ENCODE measurements at places on chromosomes 4 and X.

DNA sequence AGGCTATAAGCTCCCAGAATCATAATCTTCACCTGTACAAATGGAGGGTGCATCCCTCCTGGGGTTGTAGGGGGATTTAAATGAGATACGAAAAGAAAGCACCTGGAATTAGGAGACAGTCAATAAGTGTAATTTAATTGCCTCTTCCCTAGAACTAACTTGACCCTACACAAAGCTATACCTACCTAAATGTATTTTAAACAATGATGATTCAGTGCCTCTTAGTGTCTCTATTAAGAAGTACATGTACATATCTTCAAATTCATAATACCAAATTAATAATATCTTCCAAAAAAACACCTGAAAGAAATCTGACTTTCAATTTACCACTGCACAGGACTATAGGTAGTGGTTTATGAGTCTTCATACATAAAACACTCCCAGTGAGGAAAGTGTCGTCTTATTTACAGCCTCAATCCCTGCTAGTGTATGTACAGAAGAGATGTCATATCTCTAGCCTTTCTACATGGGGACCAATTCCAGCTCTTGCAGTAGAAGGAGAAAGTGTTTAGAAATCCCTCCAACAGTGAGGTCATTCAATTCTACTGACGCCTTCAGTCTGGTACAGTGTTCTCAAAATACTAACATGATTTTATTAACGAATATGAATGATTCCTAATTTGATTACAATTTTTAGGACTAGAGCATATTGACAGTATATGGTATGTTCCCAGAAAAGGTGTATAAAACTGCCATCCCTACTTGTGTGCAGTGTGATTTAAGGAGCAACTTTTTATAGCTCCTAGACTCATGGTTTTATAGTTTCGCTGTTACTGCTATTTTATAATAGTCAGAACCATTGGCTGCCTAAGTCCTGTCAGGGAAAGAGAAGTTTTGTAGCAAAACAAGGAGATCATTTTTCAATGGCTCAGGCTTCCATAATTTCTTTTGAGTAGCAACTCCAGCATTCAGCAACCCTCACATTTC lies 282.7 kb downstream of the UNC5C start:
- no peak for DNase-seq

DNA sequence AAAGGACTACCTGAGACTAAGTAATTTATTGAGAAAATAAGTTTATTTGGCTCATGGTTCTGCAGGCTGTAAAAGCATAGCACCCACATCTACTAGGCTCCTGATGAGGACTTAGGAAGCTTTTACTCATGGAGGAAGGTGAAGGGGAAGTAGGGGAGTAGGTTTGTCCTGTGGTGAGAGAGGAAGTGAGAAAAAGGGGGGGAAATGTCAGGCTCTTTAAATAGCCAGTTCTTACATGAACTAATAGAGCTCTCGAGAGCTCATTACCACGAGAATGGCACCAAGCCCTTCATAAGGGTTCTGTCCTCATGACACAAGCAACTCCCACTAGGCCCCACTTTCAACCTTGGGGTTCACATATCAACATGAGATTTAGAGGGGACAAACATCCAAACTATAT lies 125.5 kb upstream of the NRK start:
- no peak for DNase-seq

DNA sequence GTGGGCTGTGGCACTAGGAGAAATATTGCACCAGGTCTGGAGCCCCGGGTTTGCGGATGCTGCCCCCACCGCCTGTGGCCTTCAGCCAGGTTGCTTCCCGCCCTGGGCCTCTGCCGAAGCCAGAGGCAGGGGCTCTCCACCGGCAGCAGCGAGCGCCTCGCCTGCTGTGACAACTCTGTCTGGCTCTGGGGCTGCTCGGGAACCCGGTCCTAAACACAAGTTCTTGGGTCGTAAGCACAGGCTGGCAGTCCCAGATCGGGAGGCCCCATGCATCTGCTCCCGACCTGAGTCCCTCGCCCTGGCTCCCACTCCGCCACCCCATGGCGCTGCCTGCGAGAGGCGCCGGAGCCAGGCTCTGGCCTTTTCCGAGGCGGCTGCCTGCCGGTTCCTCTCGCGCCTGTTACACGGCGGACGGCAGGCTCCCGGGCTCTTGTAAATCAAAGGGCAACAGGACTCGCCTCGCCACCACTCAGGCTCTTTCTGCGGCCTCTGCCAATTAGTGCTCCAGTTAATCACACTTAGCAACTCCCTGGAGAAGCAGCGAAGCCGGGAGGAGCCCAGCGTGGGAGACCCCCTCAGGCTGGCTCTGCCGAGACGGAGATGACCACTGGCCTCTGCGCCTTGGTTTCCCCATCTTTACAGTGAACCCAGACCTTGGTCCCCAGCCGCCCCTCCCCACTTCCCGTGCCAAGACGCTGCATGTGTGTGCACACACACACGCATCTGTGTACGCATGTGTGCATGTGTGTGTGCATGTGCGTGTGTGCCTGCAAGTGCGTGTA lies 109.2 kb downstream of the DCTD start:
- DNase-seq: no peak

GRCh38 chr4:39169426-39169825 lies 12.9 kb upstream of the WDR19 start:
- DNase-seq: no peak

- DNase-seq: no peak
Observed at GRCh38 chr4:1763550-1764080, 29.5 kb upstream of the FGFR3 start.

DNA sequence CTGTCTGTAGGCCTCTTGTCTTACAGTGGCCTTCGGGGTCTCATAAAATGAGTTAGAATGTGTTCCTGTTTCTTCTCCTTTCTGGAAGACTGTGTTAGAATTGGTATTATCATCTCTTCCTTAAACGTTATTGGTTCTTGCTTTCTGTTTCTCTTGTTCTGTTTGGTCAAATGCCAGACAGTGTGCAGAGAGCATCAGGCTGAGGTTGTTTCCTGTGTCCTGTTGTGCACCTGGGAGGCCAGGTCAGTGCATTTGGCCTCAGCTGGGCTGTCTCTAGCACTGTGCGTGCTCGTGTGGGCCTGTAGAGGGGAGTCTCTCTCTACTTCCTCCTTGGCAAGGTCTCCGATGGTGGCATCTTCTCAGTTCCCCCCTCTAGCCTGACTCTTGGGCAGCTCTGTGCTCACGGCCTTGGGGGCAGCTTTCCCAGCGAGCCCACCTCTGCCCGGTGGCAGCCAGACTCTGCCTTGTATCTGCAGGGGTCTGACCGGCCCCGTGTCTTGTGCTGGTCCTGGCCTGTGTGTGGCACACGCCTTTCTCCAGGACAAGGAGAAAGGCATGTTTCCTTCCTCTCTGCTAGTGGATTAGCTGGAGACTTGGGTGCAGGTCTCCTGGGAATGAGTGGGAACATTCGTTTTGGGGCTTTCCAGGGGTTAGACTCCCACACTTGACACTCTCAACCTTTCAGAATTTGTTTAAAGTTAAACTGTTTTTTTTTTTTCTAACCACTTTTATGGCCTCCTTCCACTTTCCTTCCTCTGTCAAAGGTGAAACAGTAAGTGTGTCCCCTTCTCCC lies 62.3 kb downstream of the FAM193A start:
- no peak for DNase-seq

DNA sequence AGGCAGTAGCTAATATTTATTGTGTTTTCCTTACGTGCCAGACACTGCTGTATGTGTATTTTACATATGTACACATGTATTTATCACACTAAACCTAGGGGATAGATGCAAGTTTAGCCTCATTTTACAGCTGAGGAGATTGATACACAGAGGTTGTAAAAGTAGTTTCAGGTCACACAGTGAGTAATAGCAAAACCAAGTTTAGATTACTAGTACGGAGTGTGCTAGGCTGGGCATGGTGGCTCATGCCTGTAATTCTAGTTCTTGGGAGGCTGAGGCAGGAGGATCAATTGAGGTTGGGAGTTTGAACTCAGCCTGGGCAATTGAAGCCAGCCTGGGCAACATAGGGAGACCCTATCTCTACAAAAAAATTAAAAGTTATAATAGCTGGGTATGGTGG lies 701.1 kb upstream of the ATOH1 start:
- DNase-seq: no peak

DNA sequence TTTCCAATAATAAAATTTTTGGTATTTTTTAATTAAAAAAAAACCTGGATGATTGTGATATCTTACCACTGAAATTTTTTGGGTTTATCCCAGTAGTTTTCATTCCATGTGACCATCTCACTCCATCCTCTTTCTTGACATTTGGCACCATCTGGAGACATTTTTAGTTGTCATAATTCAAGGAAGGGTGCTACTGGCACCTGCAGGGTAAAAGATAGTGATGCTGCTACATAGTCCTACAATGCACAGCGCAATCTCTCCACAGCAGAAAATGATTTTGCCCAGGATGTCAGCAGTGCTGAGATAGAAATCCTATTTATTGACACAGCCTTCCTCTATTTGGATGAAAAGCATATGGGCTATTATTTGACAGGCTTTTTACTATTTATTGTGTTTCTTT lies 79.3 kb downstream of the RBPJ start:
- DNase-seq: no peak

DNA sequence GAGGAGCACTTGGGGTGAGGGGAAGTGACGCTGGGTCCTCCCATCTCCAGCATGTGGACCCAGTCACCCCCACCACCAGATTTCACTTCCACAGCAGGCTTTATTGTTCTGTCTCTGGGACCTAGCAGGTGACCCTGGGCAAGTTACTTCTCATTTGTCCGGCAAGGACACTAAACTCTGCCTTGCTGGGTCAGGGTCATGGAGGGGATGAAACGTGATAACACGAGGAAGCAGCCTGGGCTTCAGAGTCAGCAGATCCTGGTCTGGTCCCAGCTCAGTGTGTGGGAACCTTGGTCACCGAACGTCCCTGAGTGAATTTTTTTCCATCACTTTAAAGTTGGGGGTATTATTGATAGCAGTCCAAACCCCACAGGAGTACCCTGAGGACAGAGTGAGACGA lies 3.9 kb downstream of the UBA1 start:
- no peak for DNase-seq

GRCh38 chr4:87911252-87911774 lies 64.2 kb upstream of the SPP1 start:
- DNase-seq: no peak

GRCh38 chr4:38752941-38753806 lies 29.6 kb downstream of the TLR10 start:
- DNase-seq: no peak

GRCh38 chr4:19913650-19914049 lies 338.1 kb upstream of the SLIT2 start:
- no peak for DNase-seq

GRCh38 chrX:47232197-47232802 lies 509 bp upstream of the USP11 start:
- no peak for DNase-seq

GRCh38 chr4:18961266-18961665 lies 939.7 kb upstream of the LCORL start:
- no peak for DNase-seq

DNA sequence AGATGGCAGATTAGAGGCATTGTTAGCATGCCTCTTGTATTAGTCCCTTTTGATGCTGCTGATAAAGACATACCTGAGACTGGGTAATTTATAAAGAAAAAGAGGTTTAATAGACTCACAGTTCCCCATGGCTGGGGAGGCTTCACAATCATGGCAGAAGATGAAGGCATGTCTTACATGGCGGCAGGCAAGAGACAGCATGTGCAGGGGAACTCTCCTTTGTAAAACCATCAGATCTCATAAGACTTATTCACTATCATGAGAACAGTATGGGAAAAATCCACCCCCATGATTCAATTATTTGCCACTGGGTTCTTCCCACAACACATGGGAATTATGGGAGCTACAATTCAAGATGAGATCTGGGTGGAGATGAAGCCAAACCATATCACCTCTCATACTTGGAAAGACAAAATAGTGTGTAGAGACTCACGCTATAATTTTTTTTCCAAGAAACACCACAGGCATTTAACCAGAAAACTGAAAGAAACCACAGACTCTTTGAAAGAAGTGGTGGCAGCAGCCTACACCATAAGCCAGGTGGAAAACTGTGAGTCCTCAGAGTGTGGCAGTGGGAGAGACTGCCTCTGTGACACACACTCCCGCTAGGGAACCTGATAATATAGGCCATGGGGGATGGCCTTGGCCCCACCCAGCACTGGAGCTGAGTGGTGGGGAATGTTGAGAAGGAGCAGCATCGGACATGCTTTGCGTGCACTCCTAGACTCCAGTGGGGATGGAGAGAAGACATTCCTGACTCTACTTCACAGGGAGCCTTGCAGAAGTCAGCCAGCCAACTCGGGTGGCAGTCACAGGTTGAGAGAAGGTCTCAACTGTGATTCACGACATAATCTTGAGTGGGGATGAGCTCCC lies 51.5 kb downstream of the SLC2A9 start:
- DNase-seq: no peak

GRCh38 chrX:38313190-38313589 lies 14.1 kb downstream of the RPGR start:
- DNase-seq: no peak

GRCh38 chrX:39692796-39693195 lies 405.0 kb downstream of the BCOR start:
- DNase-seq: no peak

DNA sequence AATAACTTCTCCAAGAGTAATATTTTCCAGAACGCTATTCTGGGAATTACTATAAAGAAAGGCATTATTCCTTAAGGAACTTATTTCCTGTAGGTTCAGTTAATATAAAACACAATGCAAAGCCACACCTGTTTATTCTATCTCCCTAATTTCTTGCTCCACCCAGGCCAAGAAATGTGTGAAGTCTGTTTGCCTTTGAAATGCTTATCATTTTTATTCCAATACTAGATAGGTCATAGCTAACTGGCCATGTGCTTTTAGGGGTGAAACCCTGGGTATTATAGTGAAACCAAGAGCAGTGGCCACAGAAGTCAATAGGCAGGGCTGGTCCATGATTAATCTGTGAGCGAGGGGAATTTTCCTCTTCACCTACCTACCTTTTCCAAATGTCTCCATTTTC lies 14.8 kb downstream of the CXCL3 start:
- no peak for DNase-seq

GRCh38 chr4:9765091-9765490 lies 16.3 kb upstream of the DRD5 start:
- no peak for DNase-seq

DNA sequence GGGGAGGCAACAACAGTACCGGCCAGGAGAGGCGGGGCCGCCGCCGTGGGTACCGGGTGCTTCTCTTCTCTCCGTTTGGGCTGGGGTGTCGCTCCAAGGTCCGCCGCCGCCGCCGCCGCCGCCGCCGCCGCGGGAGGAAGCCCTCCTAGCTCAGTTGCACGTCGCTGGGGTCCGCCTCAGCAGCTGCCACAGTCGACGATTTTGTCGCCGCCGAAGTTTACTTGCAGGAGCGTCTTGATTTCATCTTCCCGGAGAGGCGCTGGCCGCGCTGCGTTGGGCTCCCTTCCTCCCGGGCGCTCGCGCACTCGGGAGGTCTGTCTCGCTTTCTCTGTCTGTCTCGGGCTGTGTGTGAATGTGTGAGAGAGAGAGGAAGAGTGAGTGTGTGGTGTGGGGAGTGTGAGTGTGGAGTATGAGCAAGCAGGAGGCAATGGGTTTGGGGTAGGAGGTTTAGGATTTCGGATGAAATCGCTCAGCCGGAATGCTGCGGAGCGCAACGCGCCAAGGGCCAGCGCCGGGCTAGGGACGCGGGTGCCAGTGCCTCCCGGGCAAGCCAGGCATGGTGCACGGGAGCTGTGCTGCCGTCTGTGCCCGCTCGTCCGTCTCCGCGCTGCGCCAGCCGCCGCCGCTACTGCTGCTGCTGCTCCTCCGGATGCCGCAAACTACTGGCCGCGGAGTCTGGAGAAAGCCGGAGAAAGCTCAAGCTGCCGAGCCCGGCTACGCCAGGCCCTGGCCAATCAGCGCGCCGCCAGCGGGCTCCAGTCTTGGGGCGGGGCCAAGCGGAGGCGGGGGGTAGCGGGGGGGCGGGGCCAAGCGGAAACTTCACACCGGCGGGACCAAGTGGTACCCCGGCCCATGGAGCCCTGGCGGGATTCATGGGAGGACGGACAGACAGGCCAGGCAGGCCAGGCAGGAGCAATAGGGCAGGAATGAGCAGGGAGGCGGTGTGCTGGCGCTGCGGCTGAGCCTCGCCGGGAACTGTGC lies at the start of gene PCDH19:
PCDH19 (minus strand) TSS at position 664 of the 981 bp plus-strand sequence. CDS start 1,676 bp downstream, outside the sequence.
- no peak for DNase-seq

Measured in stimulated activated CD8-positive, alpha-beta memory T cell treated with anti-CD3 and anti-CD28 coated beads, Interleukin-4, amount 100 ng/mL, for 4 hours (primary cell).